Spinal cord (tissue), 10 donors: ENCODE measurements at places on chromosomes 4 and X. TPM values are rescaled to one million over a fixed set of nuclear protein-coding genes. Genes with fewer than 3 reads are reported as not detected.

GRCh38 chr4:10087152-10087791, 29.3 kb downstream of the WDR1 start:
- H3K27ac ChIP-seq: no peak overlapping the region
- DNase-seq: no peak
- no peaks in the 10 kb centered on the region for H3K27me3 ChIP-seq
- H3K4me1 ChIP-seq: peaks cover 1% of the 10 kb centered on the region

GRCh38 chr4:88779431-88779830, 81.8 kb upstream of the NAP1L5 start:
- H3K4me3 ChIP-seq: no peak overlapping the region
- no peaks in the 10 kb centered on the region for H3K4me1 ChIP-seq
- no peaks in the 10 kb centered on the region for H3K36me3 ChIP-seq
- no peak for DNase-seq
- no peak overlapping the region for H3K27ac ChIP-seq

DNA sequence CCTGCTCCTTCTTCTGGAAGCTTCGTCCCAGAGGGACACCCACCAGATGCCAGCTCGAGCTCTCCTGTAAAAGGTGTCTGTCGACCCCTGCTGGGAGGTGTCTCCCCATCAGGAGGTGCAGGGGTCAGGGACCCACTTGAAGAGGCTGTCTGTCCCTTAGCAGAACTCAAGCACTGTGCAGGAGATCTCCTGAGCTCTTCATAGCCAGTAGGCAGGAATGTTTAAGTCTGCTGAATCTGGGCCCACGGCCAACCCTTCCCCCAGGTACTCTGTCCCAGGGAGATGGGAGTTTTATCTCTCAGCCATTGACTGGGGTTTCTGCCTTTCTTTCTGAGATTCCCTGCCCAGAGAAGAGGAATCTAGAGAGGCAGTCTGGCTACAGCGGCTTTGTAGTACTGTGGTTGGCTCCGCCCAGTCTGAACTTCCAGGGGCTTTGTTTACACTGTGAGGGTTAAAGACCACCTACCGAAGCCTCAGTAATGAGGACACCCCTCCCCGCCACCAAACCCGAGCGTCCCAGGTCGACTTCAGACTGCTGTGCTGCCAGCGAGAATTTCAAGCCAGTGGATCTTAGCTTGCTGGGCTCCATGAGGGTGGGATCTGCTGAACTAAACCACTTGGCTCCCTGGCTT, 1383.0 kb upstream of the TENM3 start:
- no peak overlapping the region for H3K27ac ChIP-seq
- no peak for DNase-seq
- H3K36me3 ChIP-seq: no peaks in the 10 kb centered on the region
- H3K27me3 ChIP-seq: no peaks in the 10 kb centered on the region

DNA sequence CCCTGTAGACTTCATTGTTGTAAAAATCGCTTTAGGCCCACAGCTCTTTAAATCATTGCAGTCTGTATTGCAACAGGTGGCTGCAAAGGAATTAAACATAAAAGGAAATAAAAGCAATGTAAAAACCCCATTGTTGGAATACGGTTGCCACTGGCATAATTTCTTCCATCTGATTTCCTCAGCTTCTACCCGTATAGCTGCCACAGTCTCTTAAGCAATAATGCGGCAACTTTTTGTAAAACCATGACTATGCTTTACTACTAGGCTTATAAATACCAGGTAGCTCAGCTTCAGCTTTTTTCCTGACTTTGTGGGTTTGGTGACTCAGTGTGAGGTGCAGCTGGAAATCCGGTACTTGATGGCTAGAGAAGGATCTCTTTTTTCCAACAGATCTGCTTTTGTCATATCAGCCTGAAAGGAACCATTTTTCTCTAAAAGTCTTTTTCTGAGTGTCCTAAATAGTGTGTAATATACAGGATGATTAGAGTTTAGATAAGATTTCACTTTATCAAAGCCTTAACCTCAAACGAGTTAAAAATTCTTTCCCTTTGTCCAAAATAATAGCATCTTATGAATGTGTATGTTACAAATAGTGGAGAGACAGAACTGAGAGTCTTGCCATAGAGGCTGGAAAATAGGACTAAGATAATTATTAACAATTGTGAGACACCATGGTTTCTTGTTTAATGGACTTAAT, 268.0 kb downstream of the ADGRL3 start:
- H3K36me3 ChIP-seq: no peaks in the 10 kb centered on the region
- no peak overlapping the region for H3K4me3 ChIP-seq

GRCh38 chrX:12581546-12581945, 209.7 kb upstream of the PRPS2 start:
- peaks cover 6% of the 10 kb centered on the region for H3K27me3 ChIP-seq
- H3K4me1 ChIP-seq: no peaks in the 10 kb centered on the region
- no peak for DNase-seq
- H3K36me3 ChIP-seq: peaks cover 2% of the 10 kb centered on the region
- H3K4me3 ChIP-seq: no peak overlapping the region
- no peak overlapping the region for H3K27ac ChIP-seq

DNA sequence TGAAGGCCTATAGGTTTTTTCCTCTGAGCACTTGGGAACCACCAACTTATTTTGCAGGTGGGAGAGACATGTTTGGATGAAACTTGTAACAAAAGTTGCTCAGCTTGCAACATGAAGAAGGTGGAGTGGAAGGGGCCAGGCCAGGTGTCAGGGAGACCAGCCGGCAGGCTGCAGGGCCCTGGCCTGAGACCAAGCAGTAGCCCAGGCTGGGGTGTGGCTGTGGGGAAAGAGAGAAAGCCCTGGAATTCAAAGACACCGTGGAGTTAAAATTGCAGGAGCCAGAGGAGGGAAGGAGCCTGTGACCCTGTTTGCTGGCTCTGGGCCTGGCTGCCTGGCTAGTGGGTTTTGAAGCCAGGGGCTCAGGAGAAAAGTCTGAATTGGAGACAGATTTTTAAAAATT, 43.4 kb downstream of the EFNB1 start:
- H3K36me3 ChIP-seq: no peaks in the 10 kb centered on the region
- peaks cover 8% of the 10 kb centered on the region for H3K27me3 ChIP-seq
- no peak for DNase-seq
- H3K4me3 ChIP-seq: no peak overlapping the region
- no peak overlapping the region for H3K27ac ChIP-seq

BMPR1B gene
- polyA plus RNA-seq: 11.8 TPM

GRCh38 chrX:115259238-115259875, 25.5 kb upstream of the LRCH2 start:
- no peaks in the 10 kb centered on the region for H3K36me3 ChIP-seq
- H3K27ac ChIP-seq: no peak overlapping the region
- no peak for DNase-seq
- peaks cover 21% of the 10 kb centered on the region for H3K27me3 ChIP-seq
- no peaks in the 10 kb centered on the region for H3K4me1 ChIP-seq
- H3K4me3 ChIP-seq: no peak overlapping the region

DNA sequence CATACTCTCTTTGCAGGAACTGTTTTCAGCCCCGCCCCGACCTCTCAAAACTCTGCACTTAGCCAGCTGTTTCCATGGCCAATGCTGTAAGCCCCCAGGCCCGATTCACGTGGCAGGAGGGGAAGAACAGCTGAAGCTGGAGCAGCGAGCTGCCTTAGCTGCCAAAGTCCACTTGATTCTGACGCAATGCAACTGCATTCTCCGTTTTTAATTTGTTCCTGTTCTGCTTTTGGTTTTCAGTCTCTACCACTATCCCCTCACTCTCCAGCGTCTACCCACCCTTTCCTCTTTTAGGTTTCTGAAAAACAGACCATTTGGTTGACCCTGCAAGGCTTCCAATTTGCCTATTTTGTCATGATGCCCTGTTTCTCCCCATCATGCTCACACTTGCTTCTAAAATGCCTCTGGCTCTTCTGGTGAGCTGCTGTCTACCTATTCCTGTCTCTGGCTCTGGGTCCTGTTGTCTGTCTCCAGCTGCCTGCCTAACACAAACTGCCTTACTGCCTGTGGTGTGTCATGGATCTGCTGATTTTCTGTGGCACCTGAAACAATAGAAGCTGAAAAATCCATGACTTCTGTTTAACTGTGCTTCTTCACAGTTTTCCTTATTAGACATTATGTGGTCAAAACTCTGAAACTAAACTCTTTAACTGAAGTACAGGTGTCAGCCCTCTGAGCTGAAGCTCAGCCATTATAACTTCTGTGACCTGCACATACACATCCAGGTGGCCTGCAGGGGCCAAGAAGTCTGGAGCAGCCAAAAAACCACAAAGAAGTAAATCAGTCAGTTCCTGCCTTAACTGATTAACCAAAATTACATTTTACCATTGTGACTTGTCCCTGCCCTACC, 160.5 kb upstream of the AGTR2 start:
- DNase-seq: no peak
- no peak overlapping the region for H3K4me3 ChIP-seq
- peaks cover 30% of the 10 kb centered on the region for H3K27me3 ChIP-seq
- no peak overlapping the region for H3K27ac ChIP-seq

DNA sequence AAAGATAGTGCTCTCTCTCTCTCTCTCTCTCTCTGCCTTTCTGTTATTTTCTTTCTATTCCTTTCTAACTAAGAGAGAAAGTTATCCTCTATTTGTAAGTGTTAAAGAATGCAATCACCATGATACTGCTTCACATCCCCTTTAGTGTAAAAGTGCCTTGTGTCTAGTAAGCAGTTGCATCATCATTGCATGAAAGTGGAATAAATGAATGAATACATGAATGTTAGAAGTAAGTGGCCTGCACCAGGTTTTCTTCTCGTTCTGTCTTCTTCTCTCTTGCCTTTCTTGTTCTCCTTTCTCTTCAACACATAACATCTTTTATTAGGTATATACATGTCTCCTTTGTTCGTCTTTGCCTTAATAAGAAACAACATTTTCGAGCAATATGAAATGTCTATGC, 35.2 kb downstream of the TRIM2 start:
- DNase-seq: no peak
- no peak overlapping the region for H3K4me3 ChIP-seq

- H3K4me1 ChIP-seq: peaks cover 4% of the 10 kb centered on the region
- peaks cover 18% of the 10 kb centered on the region for H3K27me3 ChIP-seq
- H3K27ac ChIP-seq: no peak overlapping the region
- H3K36me3 ChIP-seq: no peaks in the 10 kb centered on the region
- no peak for DNase-seq
Measured at GRCh38 chrX:68685685-68686084, 38.2 kb downstream of the STARD8 start.

MAEA gene
- polyA plus RNA-seq: 56.3 TPM

DNA sequence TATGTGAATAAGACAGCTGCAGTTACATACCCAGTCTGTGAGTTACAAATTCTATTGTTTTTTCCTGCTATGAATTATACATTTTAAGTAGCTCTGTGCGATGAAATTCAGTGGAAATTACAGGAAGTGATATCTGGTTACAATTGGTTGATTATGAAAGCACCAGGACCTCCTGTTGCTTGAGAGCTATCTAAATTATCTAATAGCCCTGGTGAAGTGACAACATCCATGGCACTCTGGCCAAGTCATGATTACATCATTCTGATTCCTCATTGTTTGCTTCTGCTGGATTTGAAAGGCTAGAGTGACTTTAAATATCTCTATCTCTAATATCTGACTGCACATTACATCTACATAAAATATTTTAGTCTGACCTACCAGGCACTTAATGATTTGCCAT, 515.0 kb downstream of the CFAP47 start:
- no peaks in the 10 kb centered on the region for H3K27me3 ChIP-seq
- H3K27ac ChIP-seq: no peak overlapping the region
- no peak for DNase-seq

MAGEB1 gene
- polyA plus RNA-seq: not detected

- no peaks in the 10 kb centered on the region for H3K4me1 ChIP-seq
- H3K4me3 ChIP-seq: no peak overlapping the region
- no peaks in the 10 kb centered on the region for H3K36me3 ChIP-seq
- no peaks in the 10 kb centered on the region for H3K27me3 ChIP-seq
- H3K27ac ChIP-seq: no peak overlapping the region
- DNase-seq: no peak
Measured at GRCh38 chr4:70979445-70980008, 13.9 kb upstream of the DCK start.

DNA sequence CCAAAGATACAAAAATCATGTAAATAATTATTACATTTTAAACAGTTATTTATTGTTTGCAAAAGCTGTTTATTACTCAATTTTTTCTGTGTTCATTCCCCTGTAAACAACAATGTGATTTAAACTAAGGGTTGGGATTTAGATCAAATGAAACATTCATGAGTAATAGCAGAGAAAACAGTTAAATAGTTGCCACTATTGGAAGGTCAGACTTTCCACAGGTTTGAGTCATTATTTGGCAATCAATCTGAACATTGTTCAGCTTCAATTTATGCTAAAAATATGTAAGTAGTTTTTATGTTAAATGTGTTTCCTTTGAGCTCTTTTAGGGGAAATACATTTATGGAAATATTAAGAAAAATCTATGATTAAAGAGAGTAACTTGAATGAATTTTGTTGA, 144.9 kb downstream of the STIM2 start:
- no peak overlapping the region for H3K4me3 ChIP-seq
- no peak for DNase-seq
- no peak overlapping the region for H3K27ac ChIP-seq
- H3K36me3 ChIP-seq: no peaks in the 10 kb centered on the region
- H3K4me1 ChIP-seq: no peaks in the 10 kb centered on the region

GRCh38 chrX:124125471-124125870, 164.0 kb downstream of the STAG2 start:
- no peaks in the 10 kb centered on the region for H3K4me1 ChIP-seq
- H3K4me3 ChIP-seq: no peak overlapping the region
- DNase-seq: no peak
- H3K27ac ChIP-seq: no peak overlapping the region
- H3K27me3 ChIP-seq: no peaks in the 10 kb centered on the region

DIPK2B gene
- polyA plus RNA-seq: 6.2 TPM

DNA sequence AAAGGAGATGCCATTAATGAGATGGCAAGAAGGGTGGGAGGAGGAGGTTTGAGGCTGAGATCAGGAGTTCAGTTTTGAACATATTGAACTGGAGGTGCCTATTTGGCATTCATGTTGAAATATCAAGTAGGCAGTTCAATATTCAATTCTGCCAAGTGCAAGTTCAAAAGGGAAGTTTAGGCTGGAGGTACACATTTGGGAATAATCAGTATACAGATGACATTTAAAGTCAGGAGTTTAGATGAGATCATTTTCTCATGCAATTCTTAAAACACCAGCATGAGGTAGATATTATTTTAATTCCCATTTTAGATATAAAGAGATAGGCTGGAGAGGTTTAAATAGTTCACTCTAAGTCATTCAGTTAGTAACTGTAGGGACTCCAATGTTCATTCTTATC, 26.1 kb downstream of the COQ2 start:
- peaks cover 2% of the 10 kb centered on the region for H3K36me3 ChIP-seq
- H3K4me3 ChIP-seq: no peak overlapping the region
- H3K4me1 ChIP-seq: peaks cover 5% of the 10 kb centered on the region
- H3K27ac ChIP-seq: no peak overlapping the region
- no peaks in the 10 kb centered on the region for H3K27me3 ChIP-seq

DNA sequence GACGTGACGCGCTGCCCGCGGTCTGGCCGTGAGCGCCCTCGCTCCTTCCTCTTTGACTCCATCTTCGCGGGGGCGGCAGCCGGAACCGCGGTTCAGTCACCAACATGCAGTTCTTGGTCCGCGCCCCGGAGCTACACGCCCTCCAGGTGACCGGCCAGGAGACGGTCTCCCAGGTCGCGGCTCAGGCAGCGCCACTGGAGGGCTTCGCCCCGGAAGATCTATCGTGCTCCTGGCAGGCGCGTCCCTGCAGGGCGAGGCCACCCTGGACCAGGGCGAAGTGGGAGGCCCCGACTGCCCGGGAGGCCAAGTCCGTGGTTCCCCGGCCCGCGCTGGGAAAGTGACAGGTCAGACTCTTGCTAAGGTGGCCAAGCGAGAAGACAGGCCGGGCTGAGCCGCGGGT, 2.9 kb downstream of the TRIML2 start:
- H3K4me3 ChIP-seq: no peak overlapping the region
- no peak overlapping the region for H3K27ac ChIP-seq
- no peaks in the 10 kb centered on the region for H3K4me1 ChIP-seq

- DNase-seq: no peak
- no peak overlapping the region for H3K4me3 ChIP-seq
- H3K36me3 ChIP-seq: no peaks in the 10 kb centered on the region
- no peaks in the 10 kb centered on the region for H3K27me3 ChIP-seq
- no peaks in the 10 kb centered on the region for H3K4me1 ChIP-seq
Measured at GRCh38 chr4:89371614-89372013, 64.0 kb upstream of the GPRIN3 start.

CFAP47 gene
- polyA plus RNA-seq: 3.0 TPM
